ENCODE measurements at places on chromosomes 12 and 14.
A peak's percentile ranks its signal among the peaks of the same experiment; 100 is the strongest.

DNA sequence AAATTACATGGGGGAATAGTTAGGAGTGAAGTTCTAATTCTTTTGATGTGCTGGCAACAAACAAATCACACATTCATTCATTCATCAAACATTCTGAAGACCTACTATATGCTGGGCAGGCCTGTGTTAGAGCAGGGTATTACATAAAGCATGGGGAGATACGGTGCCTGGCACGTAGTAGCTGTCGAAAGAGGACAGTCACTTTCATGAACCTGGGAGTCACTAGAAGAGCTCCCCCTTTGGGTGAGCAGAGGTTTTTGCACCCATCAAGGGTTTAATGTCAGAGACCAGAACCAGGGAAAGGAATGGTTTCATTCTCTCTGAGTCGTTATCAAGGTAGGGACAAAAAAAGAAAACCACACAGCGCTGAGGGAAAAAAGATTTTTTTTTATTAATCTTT, 10.0 kb downstream of the LHX5 start:
- DNase-seq: no peak

- DNase-seq: no peak
These were observed 27.3 kb downstream of the CKAP4 start for GRCh38 chr12:106220536-106220935.

DNA sequence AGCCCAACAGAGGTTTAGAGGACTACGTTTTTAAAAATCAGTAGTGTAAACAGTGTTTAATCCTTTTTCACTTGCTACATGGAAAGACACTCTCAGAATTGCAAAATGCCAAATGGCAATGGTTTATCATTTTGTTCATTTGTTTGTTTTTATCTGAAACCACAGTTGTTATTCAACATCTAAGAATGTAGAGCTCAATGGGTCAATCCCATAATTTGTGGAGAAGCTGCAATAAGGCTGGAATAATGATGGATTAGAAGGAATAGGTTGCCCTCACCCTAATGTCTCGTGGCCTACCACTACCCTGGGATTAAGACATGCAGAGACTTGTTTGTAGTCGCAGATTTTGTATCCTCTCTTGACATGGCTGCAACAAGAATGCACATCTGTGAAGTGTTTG, 115.7 kb downstream of the LLPH start:
- no peak for DNase-seq

DNA sequence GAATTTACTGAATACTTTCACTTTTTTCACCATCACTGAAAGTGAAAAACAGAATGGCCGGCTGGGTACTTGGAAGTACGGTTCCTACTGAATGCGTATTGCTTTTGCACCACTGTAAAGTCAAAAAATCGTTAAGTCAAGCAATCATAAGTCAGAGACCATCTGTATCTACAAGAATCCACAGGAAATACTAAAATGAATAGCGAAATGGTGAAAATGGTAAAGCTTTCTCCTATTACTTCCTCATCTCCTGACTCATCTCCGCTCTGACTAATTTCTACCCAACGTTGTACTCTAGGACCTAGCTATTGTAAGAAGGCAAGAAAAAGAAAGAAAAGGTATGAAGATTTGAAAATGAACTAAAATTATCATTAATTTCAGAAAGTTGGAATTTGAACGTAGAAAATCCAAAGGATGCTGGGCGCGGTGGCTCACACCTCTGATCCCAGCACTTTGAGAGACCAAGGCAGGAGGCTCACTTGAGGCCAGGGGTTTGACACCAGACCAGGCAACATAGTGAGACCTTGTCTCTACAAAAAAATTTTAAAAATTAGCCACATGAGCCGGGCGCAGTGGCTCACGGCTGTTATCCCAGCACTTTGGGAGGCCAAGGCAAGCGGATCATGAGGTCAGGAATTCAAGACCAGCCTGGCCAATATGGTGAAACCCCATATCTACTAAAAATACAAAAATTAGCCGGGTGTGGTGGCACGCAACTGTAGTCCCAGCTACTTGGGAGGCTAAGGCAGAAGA, 5.3 kb upstream of the CDCA4 start:
- no peak for DNase-seq

GRCh38 chr14:69398818-69399210, 322 bp downstream of the SLC39A9 start:
- DNase-seq: no peak

DNA sequence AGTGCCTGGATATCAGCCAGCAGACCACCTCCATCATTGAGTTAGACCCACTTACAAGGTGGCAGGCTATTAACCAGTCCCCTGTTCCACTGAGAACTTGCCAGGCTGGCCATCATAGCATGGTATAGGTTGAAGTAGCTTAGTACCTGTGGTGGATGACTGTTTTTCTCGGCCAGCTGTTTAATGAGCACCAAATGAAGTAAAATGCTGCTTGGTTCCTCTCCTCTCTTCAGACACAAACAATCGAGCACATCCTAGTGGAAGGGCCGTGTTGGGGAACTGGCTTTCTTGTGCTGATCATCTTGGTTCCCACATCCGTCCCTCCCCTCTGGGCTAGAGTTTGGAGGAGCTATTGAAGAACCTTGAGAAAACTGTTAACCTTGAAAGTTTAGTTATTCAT, 486.2 kb downstream of the RAD51B start:
- no peak for DNase-seq

GRCh38 chr14:27187136-27187535, 589.3 kb upstream of the NOVA1 start:
- no peak for DNase-seq

- no peak for DNase-seq
These were observed 85.7 kb downstream of the ABCD2 start for GRCh38 chr12:39533951-39534350.

GRCh38 chr12:110012659-110013058, 13.4 kb downstream of the ANKRD13A start:
- DNase-seq: no peak

GRCh38 chr12:52280319-52280795, 5.9 kb downstream of the KRT86 start:
- DNase-seq: no peak

GRCh38 chr12:116718655-116719454, 19.0 kb downstream of the SPRING1 start:
- DNase-seq: no peak

DNA sequence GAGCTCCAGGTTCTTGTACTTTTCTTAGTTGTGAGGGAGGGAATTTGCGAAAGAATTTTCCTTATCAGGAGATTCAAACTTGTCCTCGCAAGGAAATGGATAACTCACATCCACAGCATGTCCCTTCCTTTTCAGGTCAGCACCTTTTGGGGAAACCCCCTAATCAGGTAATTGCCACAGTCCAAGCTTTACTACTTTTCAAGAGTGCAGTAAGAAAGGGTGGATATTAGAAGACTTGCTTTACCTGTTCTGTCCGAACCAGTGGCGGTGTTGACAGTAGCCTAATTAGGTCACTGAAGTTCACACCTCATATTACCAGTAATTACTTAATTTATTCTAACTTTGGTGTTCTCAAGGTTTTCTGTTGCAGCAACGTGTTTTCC, 6.7 kb upstream of the C12orf50 start:
- DNase-seq: no peak

- peak; percentile 62 for DNase-seq
These were observed at the start of gene PPP1R36 for GRCh38 chr14:64549791-64550620. TSS of gene PPP1R36 (plus strand) at chr14:64549961. CDS start at chr14:64549998, 37 bp downstream.

DNA sequence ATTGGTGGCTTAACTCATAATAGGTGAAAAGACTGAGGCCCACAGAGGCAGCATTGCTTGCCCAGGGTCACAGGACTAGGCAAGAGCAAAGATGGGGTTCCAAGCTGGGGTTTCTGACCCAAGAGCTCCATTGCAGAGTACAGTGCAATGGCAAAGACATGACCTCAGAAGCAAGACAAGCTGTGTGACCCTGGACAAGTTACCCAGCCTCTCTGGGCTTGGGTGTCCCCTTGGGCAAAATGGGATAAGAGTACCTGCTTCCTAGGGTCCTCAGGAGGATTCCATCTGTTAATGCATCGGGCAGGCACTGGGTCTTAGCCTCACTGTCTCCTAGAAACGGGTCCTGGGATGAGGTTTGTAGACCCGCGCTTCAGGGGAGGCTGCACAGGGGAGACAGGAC, 111.6 kb upstream of the NCOR2 start:
- no peak for DNase-seq

DNA sequence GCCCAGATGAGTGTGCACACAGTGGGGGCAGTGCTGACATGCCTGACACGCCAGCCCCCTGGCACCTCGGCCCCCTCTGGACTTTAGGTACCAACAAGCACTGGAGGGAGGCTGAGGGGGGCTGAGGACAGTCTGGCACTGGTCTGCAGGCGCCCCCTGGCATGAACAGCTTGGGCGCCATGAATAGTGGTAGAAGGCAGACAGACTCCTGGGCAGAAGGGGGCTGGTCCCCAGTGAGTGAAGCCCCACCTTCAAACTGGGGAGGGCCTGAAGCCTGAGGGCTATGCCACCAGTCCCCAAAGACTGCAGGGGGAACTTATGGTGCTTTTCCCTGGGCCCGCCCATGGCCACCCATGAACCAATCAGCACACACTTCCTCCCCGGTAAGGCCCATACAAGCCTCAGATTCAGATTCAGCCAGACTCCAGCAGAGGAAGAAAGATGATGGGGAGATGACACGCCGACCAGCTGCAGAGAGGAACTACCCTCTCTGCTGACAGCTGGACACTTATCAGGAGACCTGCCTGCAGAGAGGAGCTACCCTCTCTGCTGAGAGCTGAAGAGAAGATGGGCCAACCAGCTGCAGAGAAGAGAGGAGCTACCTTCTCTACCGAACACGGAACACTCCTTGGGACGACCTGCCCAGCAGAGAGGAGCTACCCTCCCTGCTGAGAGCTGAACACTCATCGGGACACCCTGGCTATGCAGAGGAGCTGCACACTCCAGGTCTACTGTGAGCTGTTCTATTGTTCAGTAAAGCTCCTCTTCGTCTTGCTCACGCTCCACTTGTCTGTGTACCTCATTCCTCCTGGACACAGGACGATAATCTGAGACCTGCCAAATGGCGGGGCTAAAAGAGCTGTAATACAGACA, 324.5 kb downstream of the PCNX1 start:
- no peak for DNase-seq

DNA sequence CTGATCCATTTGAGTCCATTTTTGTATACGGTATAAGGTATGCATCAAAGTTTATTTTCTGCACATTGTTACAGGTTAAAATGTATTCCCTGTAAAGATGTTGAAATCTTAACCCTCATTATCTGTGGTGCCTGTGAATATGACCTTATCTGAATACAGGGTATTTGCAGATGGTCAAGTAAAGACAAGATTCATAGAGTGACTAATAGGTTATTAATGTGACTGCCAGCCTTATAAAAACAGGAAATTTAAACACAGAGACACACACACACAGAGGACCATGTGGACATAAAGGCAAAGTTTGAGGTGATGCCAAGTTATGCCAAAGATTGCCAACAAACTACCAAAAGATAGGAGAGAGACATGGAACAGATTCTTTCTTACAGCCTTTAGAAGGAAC, 347.2 kb upstream of the DCN start:
- DNase-seq: no peak

DNA sequence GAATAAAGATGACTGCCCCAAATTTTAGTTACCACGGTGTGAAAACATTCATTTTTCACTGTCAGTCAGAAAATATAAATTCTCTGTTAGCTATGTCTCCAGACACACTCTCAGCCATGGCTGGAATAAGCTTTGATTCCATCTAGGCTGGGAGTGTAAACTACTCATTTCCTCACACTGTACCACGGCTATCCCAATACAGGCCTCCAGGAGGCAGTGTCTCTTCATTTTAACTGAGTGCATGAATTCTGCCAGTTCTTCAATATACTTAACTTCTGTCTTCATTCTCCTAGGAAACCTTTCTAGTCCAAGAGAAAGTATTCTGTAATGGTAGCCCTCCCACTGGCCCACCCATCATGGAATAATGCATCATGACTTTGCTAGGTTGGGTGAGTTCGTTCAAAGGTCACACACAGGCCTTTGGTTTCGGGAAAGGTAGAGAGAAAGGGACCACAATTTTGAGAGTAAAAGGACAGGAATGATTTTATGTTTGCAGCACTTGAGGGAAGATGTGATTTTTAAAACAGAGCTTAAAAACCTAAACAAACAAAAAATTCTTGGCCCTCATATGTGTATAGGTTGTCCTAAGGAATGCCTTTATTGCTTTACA, 381.1 kb downstream of the SEC23A start:
- no peak for DNase-seq

DNA sequence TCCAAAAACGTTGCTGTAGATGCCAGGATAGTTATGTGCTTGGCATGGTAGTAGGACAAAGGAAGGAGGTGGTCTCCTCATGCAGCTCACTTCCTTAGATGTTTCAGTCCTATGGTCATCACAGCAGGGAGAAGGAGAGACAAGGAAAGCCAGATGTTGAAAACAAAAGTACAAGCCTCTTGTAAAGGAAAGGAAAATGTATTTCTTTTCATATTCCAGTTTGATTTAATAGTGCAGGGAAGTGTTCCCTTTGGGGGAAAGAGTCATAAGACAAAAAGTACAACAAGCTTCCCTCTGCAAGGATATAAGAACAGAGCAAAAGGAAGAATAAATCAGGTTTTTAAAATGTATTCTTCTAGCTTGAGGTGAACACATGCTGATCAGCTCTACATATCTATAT, 8.6 kb upstream of the TMCC3 start:
- no peak for DNase-seq

DNA sequence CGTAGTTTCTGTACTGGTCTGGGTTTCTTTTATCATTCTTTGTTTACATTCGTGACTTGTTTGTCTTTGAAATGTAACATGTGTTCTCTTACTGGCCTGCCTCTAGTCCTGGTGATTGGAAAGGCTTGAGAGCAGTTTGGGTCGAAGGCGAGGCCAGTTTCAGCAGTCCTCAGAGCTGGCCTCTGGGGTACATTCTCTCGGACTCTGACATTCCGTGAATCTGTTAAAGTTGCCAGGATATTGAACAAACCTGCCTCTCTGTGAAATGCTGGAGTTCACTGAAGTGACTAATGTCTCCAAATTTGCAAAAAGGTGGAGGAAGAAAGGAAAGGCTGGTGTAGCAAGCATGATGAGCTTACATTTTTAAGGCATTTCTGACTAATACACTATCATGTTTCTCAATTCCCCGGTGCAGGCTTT, 1.5 kb downstream of the PLEKHA5 start:
- no peak for DNase-seq

GRCh38 chr14:105059925-105060565, 5.2 kb downstream of the GPR132 start:
- no peak for DNase-seq

DNA sequence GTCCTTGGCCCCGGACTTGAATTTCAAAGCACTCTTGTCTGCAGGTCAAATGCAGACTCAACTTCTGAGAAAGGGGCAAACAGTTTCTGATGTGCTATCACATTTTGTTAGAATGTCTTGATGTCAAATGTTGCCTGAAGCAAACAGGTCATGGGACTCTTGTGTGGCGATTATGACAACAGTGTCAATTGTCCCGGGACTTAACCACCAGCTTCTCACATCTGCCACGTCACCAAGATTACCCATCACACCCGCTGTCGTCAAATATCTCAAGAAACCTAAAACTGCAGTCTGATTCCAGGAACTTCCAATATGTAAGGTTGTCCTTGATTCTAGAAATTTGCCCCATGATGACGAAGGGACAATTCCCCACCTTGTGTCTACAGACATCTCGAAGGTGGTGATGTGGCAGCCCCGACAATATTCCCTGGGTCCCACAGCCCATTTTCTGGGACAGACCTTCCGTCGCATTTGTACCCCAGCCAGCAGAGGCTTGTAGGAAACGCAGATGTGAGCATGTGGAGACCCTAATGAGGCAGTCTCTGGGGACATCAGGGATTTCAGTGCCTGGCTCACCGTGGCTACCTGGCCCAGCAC, 21.3 kb downstream of the LRTM2 start:
- no peak for DNase-seq

- no peak for DNase-seq
These were observed 85.9 kb downstream of the PTGER2 start for GRCh38 chr14:52399921-52400595.
